Activated gamma-delta T cell treated with Interleukin-2 at 50 U/mL for 16 hours (primary cell): ENCODE measurements at places on chromosomes 12 and 14.

DNA sequence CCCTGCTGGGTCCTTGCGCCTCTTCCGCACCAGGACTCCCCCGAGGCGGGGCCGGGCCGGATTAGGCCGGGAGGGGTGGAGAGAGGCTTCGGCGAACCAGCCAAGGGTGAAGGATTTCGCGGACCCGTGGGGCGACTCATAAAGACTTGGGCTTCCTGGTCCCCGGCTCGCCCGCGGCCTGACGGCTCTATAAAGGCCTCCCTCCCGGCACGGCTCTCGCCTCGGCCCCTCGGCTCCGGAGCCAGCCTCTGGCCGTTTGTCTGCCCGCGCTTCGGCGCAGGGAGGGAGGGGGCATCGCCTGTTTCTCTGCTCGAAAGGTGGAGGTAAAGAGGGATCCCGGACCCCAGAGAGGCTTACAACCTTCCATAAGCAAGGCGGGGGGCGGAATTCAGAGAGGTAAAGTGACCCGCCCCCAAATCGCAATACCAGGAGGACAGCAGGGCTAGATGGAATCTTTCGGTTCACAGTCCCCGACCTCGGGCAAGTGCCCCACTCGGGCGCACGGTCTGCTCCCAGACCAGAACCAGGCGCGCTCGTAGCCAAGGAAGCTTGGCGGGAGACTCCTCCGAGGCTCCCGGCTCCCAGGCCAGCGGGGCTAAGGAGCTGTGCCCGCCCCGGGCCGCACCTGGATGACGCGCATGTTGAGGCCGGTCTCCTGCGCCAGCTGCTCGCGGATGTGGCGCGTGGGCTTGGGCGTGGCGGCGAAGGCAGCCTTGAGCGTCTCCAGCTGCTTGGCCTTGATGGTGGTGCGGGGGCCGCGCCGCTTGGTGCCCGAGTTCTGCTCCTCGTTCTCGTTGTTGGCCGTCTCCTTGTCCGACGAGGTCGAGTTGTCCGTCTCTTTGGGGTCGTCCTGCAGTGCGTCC lies 3.9 kb downstream of the LHX5 start:
- DNase-seq = no peak

GRCh38 chr14:74710480-74710879 lies 2.4 kb downstream of the AREL1 start:
- DNase-seq = no peak

DNA sequence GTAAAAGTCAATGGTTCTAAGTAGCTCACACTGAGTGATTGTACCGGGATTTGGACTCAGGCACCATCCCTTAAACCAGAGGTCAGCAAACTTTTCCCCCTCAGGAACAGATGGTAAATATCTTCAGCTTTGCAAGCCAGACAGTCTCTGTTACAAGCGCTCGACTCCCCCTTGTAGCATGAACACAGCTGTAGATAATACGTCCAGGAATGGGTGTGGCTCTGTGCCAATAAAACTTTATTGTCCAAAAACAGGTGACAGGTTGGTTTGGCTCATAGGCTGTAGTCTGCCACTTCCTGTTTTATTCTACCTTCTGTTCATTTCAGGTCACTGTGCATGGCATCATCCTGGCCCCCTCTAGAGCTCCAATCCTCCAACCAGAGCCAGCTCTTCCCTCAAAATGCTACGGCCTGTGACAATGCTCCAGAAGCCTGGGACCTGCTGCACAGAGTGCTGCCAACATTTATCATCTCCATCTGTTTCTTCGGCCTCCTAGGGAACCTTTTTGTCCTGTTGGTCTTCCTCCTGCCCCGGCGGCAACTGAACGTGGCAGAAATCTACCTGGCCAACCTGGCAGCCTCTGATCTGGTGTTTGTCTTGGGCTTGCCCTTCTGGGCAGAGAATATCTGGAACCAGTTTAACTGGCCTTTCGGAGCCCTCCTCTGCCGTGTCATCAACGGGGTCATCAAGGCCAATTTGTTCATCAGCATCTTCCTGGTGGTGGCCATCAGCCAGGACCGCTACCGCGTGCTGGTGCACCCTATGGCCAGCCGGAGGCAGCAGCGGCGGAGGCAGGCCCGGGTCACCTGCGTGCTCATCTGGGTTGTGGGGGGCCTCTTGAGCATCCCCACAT lies 7.6 kb downstream of the BDKRB1 start:
- DNase-seq = no peak

DNA sequence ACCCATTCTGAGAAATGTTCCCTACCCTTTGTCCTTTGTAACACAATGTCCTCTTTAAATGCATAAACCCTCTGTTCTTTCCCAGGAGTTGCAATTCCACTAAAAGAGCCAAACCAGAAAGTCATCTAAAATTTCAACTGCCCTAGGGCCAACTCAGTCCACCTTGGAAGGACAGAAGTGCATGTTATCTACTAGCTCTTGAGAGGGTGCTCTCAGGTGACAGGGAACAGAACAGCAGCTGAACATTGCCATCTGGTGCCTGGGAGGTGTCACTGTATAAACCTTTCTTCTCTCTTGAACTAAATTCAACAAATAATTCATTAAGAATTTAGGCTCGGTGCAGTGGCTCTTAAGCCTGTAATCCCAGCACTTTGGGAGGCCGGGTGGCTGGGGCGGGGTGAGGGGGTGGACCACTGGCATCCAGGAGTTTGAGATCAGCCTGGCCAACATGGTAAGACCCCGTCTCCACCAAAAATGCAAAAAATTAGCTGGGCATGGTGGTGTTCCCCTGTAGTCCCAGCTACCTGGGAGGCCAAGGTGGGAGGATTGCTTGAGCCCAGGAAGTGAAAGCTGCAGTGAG lies 10.3 kb upstream of the FERMT2 start:
- DNase-seq = peak; percentile 53

DNA sequence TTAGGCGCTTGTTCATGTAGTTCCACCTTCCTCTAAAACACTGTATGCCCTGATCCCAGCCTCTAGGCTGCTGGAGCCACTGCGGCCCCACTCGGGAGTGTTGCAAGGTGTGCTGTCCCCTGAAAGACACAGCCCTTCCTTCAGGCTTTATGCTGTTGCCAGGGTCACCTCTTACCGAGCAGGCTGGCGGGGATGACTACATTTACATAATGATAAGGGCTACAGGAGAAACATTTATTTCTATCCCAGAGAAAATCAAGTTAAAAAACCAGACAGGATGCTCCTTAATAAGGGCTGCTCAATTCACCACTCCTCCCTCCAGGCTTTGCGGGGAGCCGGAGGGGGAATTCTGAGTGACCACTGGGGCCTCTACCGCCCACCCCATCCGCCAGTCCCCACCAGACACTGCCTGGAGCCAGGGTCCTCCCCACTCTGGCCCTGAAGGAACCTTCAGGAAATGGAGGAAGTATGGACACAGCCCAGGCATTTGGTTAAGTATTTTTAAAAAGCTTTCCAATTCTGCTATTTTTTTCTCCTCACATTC lies 200.6 kb downstream of the TTC7B start:
- DNase-seq = no peak

DNA sequence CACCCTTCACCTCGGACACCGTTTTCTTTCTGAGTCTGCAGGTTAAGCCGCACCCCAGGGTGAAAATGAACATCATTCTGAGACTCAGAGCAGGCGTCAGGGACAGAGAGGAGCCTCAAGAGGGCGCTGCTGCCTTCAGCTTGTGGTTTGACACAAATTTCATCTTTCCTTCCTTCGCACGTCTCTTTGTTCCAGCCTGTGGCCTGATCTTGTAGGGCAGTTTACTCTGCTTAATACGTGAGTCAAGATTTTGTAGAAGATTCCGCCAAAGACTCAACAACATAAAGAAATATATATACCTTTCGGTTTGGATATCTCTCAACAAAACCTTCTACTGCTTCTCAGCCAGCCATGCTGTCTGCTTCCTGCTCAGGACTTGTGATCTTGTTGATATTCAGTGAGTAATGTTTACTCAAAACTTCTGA lies 329.3 kb upstream of the OR4E1 start:
- peak; percentile 66 for DNase-seq

- DNase-seq = no peak
These were observed 117.0 kb downstream of the NTN4 start for GRCh38 chr12:95673576-95673975.

GRCh38 chr14:39877577-39878190 lies 445.5 kb upstream of the FBXO33 start:
- no peak for DNase-seq
